ENCODE measurements at places on chromosomes 11 and 22.

DNA sequence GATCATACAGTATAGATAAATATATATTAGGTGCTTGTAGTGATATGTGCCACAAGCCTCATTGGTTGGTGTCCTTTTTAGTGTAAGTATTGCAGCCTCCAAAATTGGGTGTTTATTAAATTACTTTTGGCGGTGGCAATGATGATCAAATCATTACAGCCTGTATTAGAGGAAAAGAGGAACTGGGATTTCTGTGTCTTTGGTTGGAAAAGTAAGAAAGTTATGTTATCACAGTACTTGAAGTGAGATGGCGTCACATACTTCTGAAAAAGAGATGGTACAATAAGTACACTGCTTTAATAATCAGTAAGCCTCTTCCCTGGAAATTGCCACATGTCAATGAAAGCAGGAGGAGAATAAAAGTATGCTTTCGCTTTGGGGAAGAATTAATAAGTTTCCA is 523 bp upstream of the MPZL3 start:
- DNase-seq: no peak

- peak; percentile 86 for DNase-seq
These were observed at the start of gene MEI1 for GRCh38 chr22:41699264-41700107. TSS of gene MEI1 (plus strand) at chr22:41699503. CDS start at chr22:41699539, 36 bp downstream.

GRCh38 chr11:13294771-13295579 is 17.4 kb downstream of the BMAL1 start:
- no peak for DNase-seq

- DNase-seq: peak; percentile 48
These were observed 824 bp upstream of the CBX6 start for GRCh38 chr22:38872831-38873248.

DNA sequence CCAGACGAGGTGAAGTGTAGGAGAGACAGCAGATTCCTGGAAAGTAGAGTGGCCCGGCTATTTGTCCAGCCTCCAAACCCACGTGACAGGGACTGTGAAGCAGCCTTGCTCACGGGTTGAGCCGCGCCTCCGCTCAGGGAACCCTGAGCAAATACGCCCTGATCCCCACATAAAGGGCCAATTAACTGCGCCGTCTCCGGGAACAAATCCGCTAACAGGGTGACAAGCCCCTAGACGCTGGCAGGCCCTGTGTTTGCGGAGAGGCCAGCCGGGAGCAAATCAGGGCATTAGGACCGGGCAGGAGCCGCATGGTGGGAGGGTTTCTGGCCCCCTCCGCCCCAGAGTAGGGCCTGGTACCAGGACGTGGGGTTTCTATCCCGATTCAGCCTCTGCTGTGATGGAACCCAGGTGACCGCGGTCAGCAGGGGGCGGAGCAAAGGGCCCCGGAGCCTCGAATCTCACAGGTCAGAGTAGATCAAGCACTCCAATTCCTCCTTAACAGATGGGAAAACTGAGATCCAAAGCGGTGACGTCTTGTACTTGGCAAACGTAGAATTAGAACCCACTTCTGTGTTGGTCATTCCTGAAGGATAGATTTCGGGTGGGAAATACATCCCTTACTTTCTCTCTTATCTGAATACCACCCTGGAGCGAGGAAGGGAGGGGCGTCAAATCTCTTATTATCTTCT is 2.0 kb upstream of the ROBO3 start:
- peak; percentile 44 for DNase-seq

DNA sequence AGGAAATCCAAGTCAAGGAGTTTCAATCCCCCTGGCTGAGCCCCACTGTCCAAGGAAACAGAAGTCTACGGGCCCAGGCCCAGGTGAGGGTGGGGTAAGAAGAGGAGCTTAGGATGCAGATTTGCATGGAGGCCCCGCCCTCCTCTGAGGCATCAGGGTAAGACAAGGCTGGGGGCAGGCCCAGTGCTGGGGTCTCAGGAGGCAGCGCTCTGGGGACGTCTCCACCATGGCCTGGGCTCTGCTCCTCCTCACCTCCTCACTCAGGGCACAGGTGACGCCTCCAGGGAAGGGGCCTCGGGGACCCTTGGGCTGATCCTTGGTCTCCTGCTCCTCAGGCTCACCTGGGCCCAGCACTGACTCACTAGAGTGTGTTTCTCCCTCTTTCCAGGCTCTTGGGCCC is 31.3 kb upstream of the IGLL5 start:
- no peak for DNase-seq

GRCh38 chr11:73227571-73228211 is 9.6 kb downstream of the P2RY2 start:
- no peak for DNase-seq

DNA sequence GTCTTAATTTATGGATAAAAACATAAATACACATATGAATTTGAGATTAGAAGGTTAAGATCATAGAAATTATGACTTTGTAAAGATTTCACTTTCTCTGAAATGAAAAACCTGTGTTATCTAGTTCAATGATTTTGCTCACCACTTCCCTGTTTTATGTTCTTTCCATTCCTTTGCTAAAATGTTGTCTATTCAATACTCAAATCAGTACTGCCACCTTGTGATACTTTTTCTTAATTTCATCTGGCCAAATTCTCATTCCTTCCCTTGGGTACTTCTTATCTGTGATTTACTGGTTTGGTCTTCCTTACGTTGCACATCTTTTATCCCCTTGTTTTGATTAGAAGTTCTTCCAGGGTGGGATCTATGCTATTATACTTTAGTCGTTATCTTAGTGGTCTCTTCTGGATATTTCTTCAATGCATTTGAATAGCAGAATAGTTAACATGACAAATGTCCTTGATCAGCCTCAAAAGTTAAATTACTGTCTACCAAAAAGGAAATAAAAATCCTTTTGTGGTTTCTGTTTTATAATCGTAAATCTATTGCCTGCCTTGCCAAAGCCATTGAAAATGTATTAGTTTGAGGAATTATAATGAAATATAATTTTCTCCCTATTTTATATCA is 197.0 kb downstream of the PGR start:
- DNase-seq: peak; percentile 45

Data from dermis blood vessel endothelial cell (primary cell).